ENCODE measurements at places on chromosomes 6 and 20.

GRCh38 chr6:54185885-54186284 is 74.6 kb downstream of the MLIP start:
- DNase-seq, result no peak

DNA sequence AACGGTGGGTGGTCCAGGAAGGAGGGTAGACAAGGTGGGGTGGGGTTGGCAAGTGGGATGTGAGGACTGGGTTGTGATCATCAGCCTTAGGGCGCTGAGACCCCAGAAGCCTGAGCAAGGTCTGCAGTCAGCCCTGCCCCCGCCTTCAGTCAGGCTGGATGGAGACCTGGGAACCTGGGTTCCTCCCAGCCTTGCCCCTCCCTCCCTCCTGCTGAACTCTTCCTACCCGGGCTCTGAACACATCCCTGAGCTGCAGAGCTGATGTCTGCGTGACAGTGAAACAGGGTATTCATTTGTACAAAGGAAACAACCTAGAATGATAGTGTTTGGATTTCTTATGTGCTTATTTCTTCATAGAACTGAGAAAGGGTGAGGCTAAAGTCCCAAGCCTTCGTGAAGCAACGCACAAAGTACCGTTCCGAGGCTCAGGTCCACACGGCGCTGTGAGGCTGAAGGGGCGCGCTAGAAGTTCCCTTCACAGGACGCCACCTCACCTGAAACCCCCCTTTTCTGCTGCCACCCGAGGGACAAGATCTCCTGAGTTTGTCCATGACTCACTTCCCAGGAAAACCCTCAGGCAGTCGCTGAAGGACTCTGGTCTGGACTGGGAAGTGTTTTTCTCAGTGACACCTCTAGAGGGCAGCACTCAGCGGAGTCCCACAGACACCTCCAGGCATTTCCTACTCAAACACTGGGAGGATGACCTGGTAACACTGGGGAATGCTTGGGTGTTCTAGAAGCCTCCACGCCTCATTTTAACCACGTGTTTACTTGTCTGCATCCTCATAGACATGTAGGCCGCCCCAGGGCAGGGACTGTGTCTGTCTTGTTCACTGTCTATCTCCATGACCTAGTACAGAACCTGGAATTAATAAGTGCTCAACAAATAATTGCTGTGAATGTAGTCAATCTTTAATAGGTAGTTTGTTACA is 1.2 kb downstream of the GSTA5 start:
- no peak for DNase-seq

- DNase-seq, result peak; percentile 47
Observed at GRCh38 chr6:188821-189655, 103.2 kb upstream of the DUSP22 start.

DNA sequence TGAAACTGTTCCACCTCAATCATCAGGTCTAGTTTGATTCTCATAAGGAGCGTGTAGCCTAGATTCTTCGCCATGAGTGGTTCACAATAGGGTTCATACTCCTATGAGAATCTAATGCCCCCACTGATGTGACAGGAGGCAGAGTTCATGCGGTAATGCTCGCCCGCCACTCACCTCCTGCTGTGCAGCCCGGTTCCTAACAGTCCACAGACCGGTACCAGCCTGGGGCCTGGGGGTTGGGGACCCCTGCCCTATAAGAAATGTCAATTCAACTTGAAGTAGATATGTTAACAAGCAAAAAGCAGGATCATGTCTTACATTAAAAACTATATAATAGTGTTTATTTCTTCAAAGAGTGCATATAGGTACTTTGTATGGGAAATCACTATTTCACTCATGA is 216.5 kb downstream of the COL19A1 start:
- no peak for DNase-seq

DNA sequence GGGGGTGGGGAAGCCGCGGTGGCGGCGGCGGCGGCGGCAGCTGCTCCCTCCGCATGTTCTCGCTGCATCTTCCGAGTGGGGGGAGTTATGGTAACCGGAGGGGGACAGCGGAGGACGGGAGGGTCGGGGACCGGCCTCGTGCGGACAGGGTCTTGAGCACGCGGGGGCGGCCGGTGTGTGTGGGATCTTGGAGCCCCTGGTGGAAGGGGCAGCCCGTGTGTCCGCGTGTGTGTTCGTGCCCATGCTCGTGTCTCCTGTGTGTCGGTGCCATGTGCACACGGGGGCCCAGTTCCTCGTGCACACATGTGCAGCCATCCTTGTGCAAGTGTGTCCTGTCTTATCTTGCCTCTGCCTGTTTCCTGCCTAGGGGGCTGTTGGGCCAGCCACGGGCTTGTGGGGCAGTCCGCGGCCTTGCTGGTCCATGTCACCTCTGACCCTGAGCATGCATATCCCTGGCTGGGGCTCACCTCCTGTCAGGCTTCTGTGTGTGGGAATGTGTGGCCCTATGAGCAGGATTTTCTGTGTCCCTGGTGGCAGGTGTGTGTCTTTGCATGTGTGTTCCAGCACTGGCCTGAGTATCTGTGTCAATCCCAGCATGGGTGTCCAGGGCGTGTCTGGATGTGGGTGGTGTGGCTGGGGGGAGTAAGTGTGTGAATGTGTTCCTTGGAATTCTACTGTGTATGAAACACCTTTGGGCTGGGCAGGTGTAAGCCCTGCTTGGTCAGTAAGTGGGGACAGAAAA is 8.5 kb downstream of the SYNGAP1 start:
- DNase-seq, result no peak

- no peak for DNase-seq
Observed at GRCh38 chr6:111091987-111092386, 4.7 kb downstream of the SLC16A10 start.

DNA sequence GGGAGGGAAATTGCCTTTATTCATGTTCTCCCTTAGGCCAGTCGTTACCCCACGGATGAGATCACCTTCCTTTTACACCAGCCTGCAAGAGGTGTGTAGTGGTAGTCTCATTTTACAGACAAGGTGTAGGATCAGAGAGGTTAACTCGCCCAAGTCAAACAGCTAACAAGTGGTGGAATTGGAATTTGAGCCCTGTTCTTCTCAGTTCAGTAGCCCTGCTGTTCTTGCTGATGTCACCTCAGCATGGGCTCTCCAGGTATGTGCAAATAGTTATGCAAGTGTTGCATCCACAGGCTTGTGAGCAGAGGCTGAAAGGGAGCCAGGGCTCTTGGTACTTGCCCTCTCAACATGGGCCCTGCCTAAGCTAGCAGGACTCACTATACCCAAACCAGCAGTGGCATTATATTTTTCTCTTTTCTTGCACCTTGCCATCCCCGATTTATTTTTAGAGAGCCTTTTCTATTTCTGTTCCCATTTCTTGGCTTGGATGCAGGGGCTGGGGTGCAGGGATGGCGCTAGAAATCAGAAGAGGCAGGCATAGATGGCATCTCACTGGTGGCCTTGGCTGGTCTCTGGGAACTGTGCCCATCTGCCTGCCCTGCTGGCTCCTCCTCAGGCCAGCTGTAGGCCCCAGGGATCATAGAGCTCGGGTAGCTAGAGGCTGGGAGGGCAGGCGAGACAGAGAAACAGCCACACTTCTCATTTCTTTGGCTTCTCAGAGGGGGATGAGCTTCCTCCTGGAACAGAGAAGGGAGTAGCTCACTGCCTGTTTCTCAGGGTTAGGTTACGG is 18.2 kb downstream of the PPARD start:
- no peak for DNase-seq

DNA sequence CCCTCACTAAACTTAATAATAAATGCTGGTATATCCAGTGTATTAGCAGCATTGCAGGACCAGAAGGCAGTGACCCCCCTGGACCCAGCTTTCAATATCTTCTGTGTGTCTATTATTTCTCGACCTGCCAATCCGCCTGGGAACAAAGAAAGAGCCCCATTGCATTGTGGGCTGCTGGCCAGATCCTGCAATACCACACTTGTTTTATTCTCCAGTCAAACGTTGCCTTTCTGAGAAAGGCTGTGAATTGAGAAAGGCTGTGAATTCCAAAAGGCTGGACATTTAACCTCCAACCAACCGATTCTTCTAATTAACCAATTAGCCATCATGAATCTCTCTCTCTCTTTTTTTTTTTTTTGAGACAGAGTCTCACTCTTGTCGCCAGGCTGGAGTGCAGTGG is 1.5 kb upstream of the MTO1 start:
- DNase-seq, result no peak

DNA sequence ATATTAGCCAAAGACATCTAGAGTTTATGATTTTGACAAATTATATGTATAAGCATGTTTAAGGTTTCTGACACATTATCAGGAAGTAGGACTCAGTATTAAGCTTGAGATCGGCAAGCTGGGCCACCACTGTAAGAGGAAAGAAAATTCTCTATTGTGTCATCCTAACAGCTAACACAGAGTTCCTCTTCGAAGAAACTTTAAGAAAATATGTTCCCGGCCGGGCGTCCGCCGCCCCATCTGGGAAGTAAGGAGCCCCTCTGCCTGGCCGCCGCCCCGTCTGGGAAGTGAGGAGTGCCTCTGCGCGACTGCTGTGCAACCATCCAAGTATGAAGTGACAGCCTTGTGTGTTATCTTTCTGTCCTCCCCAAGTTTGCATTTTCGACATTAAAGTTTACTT is 23.0 kb downstream of the USP49 start:
- no peak for DNase-seq

- no peak for DNase-seq
Observed at GRCh38 chr6:32890831-32891230, 36.8 kb downstream of the PSMB9 start.

GRCh38 chr6:32558426-32559057 is 28.5 kb upstream of the HLA-DRB5 start:
- DNase-seq, result no peak

- no peak for DNase-seq
Observed at GRCh38 chr20:57662456-57663240, 42.4 kb upstream of the ZBP1 start.

GRCh38 chr6:38352636-38353035 is 287.1 kb downstream of the BTBD9 start:
- DNase-seq, result no peak

DNA sequence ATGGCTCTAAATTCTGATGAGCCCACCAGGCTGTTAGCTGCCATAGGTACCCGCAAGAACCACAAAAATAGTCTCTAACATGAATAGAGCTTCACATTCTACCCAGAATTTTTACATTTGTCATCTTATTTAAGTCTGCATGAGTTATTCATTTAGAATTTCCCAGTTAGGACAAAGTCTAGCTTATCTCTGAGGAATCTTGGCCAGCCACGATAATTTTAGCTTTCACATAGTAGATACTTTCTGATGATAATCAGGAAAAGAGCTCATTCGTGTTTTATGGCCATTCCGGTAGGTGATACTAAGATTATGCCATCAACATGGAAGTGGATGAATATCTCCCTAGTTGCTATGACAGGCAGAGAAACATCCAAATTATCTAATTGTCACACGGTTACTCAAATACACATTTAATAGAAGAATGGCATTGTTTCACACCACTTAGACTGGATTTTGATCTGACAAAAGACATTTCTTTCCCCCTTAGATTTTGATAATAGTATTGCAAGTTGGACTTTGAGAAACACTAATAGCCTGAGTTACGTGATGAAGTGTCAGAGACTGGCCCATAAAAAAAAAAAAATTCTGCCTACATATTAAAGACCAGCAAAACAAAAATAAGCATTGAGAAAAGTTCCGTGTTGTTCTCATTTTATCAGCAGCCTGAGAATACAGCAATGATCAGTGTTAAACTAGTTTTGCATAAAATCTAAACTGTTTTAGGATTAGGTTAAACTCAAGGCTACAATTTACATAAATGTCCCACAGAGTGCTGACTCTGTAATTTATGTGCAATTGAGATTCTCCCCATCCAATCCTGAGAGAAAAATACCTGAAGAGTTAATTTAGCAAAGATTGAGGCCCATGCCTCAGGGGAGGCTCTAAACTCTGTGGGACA is 397.5 kb upstream of the ARID1B start:
- no peak for DNase-seq

- no peak for DNase-seq
Observed at GRCh38 chr20:33250666-33251065, 14.9 kb downstream of the BPIFA1 start.

DNA sequence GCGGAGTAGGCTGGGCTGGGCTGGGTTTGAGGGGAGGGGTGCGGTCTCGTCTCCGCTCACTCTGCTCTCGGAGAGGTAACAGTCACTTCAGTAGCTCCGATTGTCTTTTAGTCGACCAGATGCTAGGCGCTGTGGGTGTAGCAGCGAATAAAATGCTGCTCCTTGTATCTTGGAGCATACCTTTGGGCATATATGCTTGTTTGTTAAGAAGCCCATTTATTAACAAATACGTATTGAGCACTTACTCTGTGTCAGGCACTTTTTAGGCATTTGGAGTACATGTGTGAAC is 545 bp downstream of the ACTR5 start:
- no peak for DNase-seq

DNA sequence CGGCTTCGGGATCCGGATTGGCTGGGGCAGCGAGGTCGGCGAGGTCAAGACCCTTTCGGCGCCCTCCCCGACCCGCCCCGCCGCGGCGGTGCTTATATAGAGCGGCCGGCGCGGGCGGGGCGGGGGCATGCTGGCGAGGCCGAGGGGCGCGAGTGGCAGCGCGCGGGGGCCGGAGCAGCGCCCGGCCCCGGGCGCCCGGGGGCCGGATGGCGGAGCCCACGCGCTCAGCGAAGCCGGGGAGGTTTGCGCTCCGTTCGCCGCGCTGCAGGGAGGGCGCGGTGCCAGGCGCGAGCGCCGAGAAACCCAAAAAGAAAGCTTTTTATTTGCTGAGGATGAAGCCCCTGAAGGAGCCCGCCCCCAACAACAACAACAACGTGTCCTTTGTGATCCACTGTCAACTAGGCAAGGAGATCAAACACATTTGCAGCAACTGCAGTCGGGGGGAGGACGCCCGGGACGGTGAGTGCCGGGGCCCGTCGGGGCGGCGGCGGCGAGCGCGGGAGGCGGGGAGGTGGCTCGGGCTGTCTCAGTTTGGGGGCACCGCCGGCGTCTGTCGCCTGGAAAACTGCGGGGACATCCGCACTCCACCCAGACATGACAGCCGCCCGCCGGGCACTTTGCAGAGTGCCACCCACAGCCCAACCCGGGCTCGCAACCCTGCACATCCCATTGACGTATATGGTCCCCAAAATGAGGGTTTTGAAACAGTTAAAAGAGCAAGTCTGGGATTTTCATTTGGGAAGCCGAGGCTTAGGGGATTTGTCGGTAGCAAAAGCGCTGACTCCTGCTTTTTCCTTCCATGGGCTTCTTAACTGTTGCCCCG is 297.3 kb downstream of the PHACTR1 start:
- DNase-seq, result no peak

DNA sequence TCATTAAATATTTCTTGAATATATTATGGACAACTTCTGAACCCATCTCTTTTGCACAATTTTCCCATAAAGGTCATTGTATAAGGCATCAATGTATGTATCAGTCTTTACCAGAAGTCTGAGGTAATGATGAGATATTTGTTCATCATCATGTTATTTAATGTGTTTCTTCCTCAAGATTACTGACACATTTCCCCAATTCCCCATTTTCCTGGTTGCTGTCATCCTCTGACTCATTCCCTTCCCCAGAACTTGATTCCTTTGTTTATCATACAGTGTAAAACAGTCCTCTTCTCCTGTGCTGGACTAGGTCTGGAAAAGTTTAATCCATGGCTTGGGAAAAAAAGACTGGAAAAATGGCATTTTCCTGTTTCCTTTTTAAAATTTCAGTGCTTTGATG is 107.9 kb upstream of the FLRT3 start:
- DNase-seq, result peak; percentile 34

- no peak for DNase-seq
Observed at GRCh38 chr20:32227306-32227705, 19.6 kb downstream of the POFUT1 start.
